Left lung (tissue), 14 donors: ENCODE measurements at places on chromosomes 4 and X.

DNA sequence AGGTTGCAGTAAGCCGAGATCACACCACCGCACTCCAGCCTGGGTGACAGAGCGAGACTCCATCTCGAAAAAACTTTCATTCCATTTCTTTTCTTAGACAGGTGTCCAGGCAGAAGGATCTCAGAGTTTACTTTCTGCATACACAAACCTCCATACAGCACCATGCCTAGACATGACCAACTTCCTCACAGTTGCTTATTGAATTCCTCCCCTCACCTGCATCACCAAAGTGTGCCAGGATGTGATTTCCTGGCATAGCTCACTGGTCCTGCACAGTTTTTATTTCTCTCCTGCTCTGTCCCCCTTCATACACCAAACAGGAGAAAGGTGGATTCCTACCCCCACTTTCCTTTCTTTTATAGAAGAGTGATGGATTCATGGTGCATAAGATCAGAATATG, 34.7 kb upstream of the PPARGC1A start:
- DNase-seq: no peak

GRCh38 chr4:184983672-184984356, 34.5 kb upstream of the HELT start:
- DNase-seq: peak; percentile 85

DNA sequence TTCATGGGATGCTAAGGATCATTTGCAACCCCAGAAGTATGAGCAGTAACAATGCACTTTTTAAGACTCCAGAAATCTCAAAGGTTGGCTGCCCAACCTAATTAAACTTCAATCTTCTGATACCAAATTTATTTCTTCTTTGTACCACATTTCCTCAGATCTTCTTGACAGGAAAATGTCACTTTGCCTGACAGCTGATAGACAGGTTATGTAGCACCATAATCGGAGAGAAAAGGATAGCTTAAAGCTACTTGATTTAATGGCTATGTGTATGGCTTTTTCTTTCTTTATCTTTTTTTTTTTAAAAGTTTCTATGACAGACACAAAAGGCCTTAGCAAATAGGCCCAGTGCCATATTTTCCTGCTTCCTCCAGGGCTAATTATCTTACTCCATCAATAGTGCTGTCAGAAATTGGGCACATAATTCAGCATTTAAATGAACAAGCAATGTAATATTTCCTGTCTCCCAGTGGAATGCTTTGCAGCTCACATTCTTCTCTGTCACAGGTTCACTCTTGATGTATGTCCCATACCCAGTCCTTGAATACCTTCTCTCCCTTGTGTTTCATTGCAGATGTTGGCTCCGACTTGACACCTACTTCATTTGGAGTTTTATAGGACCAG, 795.7 kb downstream of the ADGRL3 start:
- DNase-seq: no peak

GRCh38 chr4:137359691-137360315, 172.5 kb downstream of the PCDH18 start:
- no peak for DNase-seq

- DNase-seq: no peak
These were observed 813.7 kb upstream of the HS3ST1 start for GRCh38 chr4:12242354-12242753.

DNA sequence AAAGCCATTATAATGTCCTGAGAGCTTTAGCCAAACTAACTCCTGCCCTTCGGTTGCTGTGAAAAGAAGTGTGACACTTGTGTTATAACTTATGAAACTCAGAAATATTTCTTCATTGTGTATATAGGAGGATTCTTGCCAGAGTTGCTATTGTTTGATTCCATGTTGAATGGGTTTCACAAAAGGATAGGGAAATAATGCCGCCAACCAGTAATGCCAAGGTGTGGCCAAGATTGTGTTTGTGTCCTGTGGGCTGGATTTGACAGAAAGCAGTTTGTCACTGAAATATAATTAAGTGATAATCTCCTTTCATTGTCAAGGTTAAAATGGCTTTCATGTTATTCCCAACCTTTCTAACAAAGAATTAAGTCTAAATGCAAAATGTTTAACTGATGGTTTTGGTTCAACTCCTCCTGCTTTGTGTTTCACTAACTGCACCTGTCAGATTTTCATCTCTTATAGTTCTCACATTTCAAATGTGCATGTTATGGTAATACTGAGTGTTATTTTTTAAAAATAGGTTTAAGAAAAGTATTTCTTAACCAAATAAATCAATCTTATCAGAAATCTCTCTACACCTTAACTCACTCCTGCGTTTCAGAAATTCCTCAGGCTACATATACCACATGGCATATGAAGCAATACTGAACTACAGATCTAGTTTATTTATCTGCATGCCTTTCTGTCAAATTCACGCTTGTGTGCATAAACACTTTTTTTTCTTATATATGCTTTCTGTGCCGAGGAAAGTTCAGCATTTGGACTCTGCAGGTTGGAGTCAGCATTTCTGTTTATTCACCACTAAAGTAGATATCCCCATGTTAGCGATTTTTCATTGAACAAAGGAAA, at the start of gene CLDN22:
Gene CLDN22 (minus strand): TSS at position 66 of the 849 bp plus-strand sequence. CDS start 58 bp downstream, at position 8.
- no peak for DNase-seq

- DNase-seq: no peak
These were observed 41.9 kb downstream of the CNGA1 start for GRCh38 chr4:47974566-47974965.

GRCh38 chrX:41198410-41198809, 113.2 kb downstream of the USP9X start:
- DNase-seq: peak; percentile 21

DNA sequence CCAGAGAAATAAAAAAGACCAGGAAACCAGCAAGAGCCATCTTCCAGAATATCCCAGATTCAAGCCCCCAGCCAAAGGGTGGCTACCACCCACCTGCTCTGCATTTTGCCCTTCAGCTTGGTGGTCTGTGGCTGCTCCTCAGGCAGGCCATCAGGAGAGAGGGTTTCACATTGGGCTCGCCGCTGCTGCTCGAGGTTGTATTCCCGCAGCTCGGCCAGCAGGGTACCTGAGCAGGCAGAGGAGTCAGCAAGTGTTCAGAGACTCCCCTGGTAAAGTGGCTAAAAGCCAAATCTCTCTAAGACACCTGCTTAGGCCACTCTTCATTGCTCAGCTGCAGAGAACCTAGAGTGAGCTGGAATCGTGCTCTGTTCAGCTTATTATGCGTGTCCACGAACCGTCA, 110.8 kb upstream of the HSD17B10 start:
- no peak for DNase-seq

DNA sequence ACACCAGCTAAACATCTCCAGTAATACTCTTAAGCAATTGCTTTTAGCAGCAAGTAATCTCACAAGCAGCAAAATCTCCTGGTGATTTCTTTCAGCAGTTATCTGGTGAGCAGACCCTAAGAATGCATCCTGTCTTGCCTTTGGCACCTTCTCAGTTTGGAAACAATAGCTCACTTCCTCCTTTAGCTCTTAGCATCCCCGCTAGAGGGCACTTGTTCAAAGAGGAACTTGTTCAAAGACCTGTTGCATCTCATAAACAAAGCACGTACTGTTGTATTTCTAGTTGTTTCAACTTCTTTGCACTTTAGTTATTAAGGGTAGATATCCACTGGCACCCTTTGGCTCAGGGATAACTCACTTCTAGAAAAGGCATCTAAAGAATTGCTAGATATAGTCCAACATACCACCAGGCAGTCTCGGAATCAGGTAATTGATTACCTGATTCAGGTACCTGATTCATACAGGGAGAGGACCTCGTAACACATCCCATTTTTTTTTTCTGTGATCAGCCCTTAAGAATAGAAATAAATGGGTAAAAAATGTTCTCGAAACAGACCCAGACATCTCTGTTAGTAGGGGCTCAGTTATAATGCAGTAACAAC, 81.9 kb upstream of the QRFPR start:
- DNase-seq: no peak

DNA sequence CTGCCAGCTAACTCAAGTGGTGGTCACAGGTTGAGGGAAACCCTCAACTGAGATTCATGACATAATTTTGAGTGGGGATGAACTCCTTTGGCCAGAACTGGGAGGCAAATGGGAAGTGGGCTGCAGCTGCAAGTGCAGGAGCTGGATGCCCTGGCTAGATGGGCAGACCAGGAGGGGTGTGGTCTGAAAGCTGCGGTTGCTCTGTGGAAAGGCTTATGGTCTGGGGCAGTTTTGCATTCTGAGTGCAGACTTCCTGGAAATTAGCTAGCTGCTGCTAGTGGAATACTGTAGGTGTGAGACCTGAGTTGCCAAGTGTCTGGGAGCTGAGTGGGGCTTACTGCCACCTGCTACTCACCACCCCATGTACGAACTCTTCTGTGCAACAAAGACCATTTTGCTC, 52.1 kb upstream of the NAP1L2 start:
- DNase-seq: no peak

DNA sequence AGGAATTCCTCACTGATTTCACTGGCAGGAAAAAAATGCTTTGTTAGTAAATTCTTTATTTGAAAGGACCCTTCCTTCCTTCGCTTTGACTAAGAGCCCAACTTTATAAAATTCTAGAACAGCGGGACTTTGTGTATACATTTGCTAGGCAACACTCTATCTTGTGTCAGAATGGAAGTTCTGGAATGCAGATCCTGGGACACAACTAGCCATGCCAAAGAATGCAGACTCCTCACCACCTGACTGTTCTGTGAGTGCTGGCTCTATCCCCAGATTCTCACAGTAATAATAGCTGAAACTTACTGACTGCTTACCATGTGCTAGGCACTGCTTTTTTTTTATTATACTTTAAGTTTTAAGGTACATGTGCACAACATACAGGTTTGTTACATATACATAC, 73.3 kb upstream of the ZDHHC15 start:
- DNase-seq: no peak

GRCh38 chr4:127959794-127960193, 5.2 kb downstream of the MFSD8 start:
- DNase-seq: no peak

DNA sequence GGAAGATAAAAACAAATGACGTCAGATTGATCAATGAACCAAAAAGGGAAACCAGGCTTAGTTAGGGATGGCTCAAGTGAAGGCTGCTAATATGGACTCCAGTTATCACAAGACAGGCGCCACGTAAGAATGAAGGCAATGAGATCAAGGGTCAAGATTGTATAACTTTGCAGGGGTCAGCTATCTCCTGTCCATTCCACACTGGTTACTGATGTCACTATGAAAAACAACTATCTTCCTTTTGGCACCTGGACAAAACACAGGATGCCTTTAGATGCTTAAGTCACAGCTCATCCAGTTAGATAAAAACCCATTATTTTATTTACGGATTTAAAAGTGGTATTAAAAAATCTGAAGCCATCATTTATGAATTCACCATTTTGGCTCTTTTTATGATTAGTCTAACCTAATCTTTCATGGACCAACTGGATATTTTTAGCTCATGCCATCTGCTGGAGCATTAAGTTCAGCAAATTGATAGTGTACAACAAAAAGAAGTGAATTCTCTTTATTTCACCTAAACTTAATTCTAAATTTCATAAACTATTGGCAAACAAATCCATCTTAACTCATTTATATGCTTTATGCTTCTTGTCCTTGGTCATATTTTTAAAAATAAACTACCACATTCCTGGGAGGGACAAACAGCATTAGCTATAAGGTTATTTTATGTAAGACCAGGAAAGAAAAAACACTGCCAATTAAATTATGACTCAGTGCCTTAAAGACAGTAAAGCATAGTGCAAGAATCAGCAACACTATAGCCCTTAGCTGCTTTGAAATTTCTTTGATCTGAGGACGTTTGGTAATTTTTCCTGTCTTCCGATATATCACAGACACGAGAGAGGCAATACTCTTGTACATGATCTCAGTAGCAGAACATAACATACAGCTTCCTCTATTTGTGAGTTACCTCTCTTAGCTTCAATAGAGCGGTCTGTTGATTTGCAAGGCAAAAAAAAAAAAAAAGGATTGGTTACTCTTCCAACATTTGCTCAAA, 27.0 kb downstream of the DHX15 start:
- DNase-seq: no peak

DNA sequence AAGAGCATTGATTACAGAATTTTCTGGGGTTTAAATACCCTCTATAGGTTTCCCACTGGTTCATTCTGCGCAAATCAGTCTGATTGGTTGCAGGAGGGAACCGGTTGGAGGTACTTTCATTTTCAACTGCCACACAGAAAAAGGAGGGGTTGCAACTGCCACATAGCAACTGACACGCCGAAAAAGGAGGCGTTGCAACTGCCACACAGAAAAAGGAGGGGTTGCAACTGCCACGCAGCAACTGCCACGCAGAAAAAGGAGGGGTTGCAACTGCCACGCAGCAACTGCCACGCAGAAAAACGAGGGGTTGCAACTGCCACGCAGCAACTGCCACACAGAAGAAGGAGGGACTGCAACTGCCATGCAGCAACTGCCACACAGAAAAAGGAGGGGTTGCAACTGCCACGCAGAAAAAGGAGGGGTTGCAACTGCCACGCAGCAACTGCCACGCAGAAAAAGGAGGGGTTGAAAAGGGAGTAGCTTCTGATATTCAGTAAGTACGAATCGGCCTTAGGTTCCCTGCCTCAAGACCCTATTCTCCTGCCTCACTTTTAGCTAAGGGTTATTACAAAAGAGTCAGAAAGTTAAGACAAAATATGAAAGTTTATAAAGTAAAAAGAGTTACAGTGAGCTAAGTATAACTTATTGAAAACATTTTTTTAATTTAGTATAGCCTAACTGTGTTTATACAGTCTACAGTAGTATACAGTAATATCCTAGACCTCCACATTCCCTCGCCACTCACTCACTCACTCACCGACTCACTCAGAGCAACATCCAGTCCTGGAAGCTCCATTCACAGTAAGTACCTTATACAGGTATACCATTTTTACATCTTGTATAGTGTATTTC, 431.8 kb downstream of the KCTD8 start:
- DNase-seq: peak; percentile 28

DNA sequence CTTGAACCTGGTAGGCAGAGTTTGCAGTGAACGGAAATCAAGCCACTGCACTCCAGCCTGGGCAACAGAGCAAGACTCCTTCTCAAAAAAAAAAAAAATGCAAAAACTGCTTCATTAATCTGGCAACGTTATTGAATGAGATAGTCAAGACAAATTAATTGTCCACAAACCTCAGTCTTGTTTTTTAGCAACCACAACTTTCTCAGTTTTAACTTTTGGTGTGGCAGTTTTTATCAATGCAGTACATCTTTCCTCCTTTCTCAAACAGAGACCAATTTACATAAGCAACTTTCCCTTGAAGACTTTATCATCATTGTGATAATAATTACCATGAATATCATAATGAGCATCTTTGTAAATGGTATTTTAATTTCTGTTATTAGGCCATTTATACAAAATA, 61.7 kb upstream of the GALNTL6 start:
- no peak for DNase-seq

DNA sequence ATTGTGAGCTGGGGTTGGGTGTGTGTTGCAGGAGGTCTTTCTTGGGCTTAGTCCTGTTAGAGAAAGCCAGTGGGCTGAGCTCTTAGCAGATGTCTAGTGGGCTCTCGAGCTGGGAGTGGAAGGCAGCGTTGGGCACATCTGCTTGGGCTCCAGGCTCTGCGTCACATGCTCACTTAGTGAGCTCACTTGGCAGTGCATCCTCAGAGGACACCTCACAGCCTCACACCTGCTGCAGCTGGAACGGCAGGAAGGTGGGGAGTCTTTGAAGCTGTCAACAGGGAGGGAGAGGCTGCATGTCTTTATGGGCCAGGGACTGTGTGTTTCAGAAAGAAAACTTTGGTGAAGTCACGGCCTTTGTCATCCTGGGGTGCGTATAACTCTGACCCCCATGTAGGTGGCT, 82.2 kb downstream of the PSAPL1 start:
- DNase-seq: no peak

- no peak for DNase-seq
These were observed 443.0 kb downstream of the PCDH10 start for GRCh38 chr4:133592106-133592505.

GRCh38 chr4:91118597-91118996, 991.4 kb downstream of the CCSER1 start:
- DNase-seq: no peak
